Breast epithelium (tissue), 4 donors: ENCODE measurements at places on chromosomes 3 and 15. TPM values are rescaled to one million over a fixed set of nuclear protein-coding genes. Genes with fewer than 3 reads are reported as not detected.
A peak's percentile ranks its signal among the peaks of the same experiment; 100 is the strongest.

The DPPA4 gene
- not detected for total RNA-seq

The KBTBD8 gene
- 1.6 TPM for total RNA-seq

The HDGFL3 gene
- 42.4 TPM for total RNA-seq

The SEC62 gene
- total RNA-seq, result 101 TPM

The AMT gene
- 8.3 TPM for total RNA-seq

The STARD9 gene
- total RNA-seq, result 27.9 TPM

The NUSAP1 gene
- total RNA-seq, result 8.2 TPM

The RBPMS2 gene
- not detected for total RNA-seq

The CCR3 gene
- total RNA-seq, result not detected

The GOLGA8N gene
- 9.4 TPM for total RNA-seq

The CRYGS gene
- total RNA-seq, result 5.9 TPM

The PPP1R14D gene
- not detected for total RNA-seq

The RHOV gene
- total RNA-seq, result not detected

The ALS2CL gene
- total RNA-seq, result 6.7 TPM

The TMEM43 gene
- total RNA-seq, result 93.4 TPM

GRCh38 chr3:44952689-44953088 lies 23.3 kb downstream of the ZDHHC3 start:
- DNase-seq, result no peak

GRCh38 chr15:58555162-58556027 lies 123.6 kb downstream of the LIPC start:
- DNase-seq, result no peak

GRCh38 chr3:171459137-171459941 lies 866 bp downstream of the TNIK start:
- DNase-seq, result no peak

- no peak for DNase-seq
Measured at GRCh38 chr15:22795206-22796063, 9.0 kb downstream of the NIPA1 start.

DNA sequence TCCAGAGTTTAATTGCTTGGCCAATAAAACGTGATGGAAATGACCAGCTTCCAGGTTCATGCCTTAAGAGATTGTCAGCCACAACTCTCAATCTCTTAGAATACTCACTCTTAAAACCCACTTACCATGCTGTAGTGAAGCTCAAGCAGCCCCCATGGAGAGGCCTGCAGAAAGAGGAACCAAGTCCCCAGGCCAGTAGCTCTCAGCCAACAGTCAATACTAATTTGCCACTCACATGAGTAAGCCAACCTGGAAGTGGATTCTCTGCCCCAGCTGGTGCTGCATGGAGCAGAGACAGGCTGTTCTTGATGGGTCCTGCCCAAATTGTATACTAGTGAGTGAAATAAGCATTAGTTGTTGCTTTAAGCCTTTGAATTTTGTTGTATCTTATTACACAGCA lies 155.9 kb downstream of the OXSM start:
- DNase-seq, result no peak

DNA sequence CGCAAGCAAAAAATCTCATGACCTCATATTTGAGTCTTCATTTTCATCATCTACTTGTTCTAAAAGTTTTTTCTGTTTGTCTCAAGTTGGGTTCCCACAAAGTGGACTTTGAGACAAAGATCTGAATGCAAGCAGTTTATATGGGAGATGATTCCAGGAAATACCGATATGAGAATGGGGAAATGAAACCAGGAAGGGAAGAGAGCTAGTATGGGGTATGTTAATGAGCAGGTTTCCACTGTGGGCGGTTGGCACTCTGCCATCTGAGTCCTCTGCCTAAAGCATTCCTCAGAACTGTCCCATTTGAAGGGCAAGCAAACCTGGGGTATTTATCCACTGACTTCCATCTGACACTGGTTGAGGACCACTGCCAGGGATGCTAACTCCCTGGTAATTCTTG lies 8.8 kb downstream of the ADPRH start:
- no peak for DNase-seq

DNA sequence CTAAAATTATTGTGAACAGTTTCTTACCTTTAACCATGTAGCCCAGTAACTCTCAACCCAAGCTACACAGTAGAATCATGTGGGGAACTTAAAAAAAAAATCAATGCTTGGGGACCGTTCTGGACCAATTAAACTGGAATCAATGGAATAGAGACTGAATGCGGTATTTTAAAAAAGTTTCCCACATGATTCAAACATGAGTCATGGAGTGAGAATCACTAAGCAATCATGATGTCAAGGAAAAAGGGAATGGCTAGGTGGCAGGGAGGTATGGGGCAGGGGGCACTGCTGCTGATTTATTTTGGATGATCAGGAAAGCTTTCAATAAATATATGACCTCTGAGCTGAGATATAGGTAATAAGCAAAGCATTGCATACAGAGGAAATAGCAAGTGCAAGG lies 250.5 kb upstream of the RORA start:
- DNase-seq, result no peak

DNA sequence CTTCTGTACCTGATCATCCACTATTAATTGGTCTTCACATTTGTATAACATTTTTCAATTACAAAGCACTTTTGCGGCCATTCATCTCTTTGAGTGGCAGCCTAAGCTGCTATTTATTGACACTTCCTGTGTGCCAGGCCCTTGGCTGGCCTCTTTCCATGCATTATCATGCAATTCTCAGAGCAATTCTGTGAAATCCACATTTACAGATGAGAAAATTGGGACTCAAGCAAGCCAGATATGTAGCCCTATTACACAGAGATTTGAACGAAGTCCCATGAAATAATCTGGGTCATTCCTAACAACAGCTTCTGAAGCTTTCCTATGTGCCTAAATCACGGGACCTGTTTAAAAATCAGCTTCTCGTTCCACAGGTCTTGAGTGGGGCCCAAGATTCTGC lies 17.4 kb downstream of the SLC6A1 start:
- no peak for DNase-seq

DNA sequence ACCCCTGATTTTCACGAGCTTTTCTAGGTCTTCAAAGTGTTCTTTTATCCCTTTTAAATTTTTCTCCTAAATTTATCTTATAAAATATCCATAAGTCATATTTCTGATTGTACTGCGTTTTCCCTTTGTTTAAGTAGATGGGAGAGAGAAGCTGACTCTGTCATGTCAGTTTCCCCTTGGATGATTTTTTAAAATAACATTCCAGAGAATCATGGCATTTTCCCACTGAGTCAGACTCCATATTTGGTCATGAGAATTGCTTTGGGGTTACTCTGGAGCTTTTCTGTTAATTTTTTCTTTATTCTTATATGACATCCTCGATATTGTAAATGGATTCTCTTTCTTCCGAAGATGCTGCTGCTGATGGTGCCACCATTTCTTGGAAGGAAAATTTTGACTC lies 28.6 kb upstream of the UMPS start:
- no peak for DNase-seq

- DNase-seq, result no peak
Measured at GRCh38 chr3:125357032-125357658, 18.0 kb downstream of the ZNF148 start.

DNA sequence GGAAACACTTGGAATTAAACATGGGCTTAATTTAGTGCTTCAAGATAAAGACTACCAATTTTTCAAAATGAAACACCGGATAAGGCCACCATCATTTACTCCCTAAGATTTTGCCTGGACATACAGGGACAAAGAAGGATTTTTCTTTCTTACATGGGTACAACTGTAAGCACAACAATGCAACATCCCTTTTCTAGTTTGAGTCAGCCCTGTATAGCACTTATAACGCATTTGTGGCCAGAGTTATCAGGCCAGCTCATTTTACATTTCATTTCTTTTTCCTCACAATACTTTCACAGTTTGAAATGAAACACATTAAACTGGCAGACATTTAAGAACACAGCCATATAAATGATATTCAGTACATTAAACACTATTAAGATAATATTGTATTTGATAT lies 9.8 kb upstream of the SUCNR1 start:
- no peak for DNase-seq

GRCh38 chr15:63339006-63339766 lies 42.5 kb downstream of the CA12 start:
- no peak for DNase-seq

- peak; percentile 6 for DNase-seq
Measured at GRCh38 chr3:14523792-14524191, 16.4 kb downstream of the GRIP2 start.

DNA sequence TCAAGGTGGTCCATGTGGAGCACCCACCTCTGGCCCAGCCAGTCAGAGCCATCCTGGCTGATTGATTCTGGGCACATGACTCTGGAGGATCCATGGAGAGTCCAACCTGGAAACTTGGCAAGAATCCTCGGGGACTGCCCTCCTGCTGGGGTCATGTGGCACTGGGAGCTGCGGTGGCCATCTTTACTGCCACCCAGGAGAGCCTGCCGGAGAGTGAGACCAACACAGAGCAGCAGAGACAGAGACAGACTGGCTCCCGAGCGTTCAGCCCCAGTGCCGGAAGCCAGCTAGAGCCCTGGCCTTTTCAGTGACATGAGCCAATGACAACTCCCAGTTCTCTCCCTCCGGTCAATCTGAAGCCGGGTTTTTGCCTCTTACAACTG lies 11.5 kb upstream of the GATA2 start:
- no peak for DNase-seq

DNA sequence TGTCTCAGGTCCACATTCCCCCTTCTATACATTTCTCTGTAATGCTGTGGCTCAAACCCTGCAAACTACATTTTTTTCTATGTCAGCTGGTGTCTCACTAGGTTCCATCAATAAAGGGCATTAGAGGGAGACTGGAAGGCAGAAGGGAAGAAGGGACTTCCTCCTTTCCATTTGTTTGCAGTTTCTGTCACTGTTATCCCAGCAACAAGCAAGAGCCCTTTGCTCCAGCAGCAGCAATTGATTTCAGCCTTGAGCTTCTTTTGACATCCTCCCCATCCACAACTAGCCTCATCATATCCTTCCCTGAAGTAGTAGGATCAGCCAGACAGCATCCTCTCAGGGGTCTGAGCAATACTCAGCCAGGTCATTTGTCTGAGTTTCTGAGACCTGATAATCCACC lies 5.3 kb upstream of the NCK1 start:
- no peak for DNase-seq

- DNase-seq, result no peak
Measured at GRCh38 chr3:50267280-50267913, 1.6 kb upstream of the SEMA3B start.

DNA sequence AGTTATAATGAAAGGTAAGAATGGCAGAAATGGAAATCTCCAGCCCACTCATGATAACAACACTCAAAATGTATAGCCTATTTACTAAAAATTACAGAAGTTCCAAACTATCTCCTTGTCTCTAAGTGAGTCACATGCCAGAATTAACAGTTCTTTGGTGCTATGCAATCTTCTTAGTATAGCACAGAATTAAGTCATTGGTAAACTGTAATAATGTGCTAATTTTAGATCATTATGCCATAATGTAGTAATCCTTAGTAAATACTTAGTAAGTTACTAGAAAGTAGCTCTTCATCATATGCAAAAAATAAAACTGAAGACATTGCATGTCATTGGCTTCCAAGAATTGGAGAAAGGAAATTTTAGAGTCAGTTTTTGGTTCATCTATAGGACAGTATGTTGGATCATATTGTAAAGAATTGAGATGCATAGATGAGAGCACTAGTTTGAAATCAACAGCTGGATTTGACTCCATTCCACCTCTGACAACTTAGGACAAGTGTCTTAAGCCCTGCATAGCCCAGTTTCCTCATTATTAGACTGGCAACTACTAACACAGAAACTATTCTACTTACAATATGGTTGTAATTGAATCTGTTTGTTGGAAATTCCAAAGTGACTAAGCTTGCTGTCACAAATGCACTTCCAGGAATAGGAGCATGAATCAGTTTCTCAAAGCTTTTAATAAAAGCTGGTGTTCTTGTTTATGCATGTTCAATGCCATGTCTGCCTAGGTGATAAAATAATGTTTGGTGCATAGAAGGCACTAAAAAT lies 40.1 kb upstream of the CD47 start:
- no peak for DNase-seq

DNA sequence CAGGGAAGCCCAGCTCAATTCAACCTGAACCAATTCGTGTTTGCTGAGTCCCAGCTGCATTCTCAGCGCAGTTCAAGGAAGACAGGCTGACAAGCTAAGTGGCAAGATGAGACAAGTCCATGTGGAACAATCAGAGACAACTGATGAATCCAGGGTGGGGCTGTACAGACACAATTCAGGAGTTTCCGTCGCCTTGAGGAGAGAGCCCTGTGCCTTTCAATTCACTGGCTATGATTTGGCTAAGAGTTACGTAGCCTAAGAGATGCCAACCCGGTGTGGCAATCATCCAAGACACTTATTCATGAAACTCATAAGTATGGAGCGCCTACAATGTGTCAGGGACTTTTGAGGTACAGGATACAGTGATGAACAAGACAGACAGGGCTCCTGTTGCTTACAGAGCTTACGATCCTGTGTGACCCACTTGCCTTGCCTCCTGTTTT lies 15.5 kb upstream of the ZBED2 start:
- no peak for DNase-seq

DNA sequence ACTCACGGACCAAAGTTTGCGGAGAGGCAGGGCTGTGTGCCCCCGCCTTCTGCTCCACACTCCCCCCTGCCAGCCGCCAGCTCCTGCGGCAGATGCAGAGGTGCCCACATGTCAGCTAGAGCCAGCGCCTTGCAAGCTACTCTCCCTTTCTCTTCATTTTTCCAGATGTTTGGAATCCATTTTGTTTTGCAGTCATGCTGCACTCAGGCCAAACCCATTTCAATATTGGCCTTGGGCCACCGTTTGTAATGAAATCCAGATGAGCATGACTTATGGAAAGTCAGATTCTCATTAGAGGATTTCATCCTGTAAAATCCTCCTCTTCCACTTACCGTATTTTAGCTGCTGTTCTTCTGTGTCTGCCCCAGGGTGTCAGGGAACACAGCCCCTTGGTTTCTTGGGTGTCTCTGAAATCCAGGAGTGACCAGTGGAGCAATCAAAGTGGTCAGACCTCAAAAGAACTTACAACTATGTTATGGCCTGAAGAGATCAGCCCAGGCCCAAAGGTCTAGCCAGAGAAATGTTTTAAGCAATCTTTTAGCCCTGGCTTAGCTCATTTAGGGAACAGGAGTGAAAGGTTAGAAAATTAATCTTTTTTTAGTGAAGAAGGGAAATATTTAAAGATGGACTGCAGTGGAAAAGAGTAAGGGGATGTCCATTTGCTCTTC lies 65.8 kb downstream of the AAGAB start:
- no peak for DNase-seq

DNA sequence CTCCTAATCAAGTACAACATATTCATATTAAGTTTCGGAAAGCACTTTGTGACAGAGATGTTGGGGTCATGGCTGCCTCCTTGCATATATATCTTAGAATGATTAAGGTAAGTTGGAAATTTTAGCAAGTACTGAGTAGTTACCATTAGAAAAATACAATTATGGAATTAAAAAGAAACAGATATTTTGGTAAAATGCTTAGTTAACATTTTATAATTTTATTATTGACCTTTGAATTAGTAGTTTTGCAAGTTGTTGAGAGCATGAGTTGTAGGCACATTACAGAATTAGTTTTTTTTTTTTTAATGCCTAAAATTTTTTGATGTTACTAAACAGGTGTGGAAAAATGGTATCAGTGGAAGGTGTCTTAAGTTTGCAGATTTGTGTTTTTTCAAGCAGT lies 20.6 kb downstream of the AP4E1 start:
- no peak for DNase-seq

GRCh38 chr3:22353126-22353525 lies 602.1 kb upstream of the ZNF385D start:
- no peak for DNase-seq
